ENCODE measurements at places on chromosomes 2 and 18.
A peak's percentile ranks its signal among the peaks of the same experiment; 100 is the strongest.

GRCh38 chr2:101200676-101201075 lies 49.5 kb upstream of the TBC1D8 start:
- DNase-seq: no peak

DNA sequence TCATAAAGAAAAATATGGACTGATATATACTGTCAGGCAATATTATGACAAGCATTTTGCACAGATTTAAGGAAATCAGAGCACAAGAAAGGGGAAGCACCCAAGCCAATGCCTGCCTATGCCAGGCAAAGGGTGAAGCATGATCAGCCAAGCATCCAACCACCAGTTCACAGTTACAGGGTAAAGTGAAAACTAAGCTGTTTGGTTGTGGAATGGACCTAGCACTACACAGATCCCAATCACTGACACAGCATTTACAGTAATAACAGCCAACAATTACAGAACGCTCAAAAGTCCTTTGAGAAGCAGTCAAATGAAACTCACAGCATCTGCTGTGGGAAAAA lies 90.3 kb downstream of the SP3 start:
- no peak for DNase-seq

- DNase-seq: no peak
Measured at GRCh38 chr2:226868331-226869162, 32.7 kb downstream of the RHBDD1 start.

DNA sequence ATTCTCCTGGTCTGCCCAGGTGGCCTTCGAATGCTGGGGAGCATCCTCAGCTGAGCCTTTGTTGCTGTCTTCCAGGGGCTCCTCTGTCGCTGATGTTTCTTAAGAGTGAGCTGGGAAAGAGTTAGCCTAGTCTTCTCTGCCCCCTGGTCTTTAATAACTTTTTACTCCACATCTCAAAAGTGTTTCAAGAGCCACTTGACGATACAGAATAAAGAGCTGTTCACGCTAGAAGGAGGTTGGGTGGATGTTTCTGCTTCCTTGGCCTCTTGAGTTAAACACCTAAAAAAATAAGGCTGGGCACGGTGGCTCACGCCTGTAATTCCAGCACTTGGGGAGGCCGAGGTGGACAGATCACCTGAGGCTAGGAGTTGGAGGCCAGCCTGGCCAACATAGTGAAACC lies 2.8 kb upstream of the BUB1 start:
- no peak for DNase-seq

- no peak for DNase-seq
Measured at GRCh38 chr2:103859238-103859637, 994.7 kb upstream of the POU3F3 start.

GRCh38 chr18:9673296-9674251 lies 34.5 kb upstream of the RAB31 start:
- DNase-seq: no peak

DNA sequence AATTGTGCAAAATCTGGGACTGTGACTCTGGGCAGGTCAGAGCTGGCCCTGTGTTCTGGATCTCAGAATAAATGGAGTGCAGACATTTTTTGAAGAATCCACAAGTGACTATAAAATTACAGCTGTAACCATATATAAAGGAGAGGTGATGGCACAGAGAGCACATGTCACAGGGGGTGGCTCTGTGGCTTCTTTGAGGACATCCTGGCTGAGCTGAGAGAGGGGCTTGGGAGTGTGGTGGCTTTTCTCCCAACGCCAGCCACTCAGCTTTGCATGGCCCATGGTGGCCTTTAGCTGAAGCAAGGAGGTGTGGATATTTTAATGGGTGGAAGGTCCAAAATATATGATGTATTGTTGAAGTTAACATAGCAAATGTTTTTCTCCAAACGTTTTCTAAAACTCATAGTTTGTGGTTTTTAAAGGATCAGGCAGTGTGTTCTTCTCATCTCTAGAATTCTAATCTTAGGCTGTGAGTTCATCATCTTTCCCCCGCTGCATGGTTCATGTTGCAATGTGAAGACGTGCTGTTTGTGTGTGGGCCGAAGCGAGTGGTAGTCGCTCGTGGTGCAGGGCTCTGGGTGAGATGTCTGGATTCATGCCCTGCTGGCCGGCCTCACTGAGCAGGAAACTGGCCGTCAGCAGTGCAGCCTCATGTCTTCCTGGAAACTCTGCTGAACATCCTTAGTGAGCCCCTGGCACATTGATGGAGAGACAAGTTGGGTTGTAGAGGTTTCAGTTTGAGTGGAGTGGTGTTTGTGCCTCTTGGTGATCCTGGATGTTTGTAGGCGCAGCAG lies 109.9 kb downstream of the ZNF236 start:
- DNase-seq: no peak

- DNase-seq: no peak
Measured at GRCh38 chr2:67790622-67791021, 272.2 kb downstream of the C1D start.

DNA sequence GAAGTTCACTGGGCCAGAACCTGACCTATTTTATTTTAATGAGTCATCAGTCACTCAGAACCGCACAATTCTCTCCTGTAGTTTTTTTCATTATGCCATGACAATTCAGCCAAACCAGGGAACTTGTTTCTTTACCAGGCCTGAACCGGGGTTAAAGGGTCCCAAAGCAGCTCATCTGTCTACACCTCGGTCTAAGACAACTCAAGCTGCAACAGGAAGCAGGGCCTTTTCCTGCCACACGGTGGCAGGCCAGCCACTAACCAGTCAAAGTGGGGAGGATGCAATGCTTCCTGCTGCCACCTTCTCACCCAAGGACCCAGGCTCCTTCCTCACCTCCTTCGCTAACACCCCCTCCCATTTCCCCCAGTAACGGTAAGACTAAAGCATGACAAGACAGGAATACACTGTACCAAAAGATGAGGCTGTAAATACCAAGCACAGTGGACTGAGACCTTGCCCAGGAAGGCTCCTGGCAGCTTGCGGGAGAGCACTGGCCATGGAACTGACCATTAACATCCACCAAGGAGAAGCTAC lies 56.7 kb upstream of the ACKR3 start:
- peak; percentile 11 for DNase-seq

DNA sequence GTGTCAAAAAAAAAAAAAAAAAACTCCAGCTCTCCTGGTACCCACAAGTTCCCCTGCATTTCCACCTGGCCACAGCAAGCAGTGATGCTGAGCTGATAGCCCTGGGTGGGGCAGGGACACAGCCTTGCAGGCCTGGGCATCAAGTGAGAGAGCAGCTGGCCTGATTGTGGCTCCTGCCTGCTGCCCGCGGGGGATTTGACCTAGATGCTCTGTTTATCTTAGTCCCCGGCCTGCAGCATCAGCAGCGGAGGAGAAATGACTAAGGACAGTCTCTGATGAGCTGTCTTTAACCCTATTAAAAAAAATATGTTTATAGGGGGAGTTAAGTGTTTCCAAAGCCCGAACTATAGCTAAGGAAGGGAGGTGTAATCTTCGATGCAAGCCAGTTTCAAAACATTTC lies 102.6 kb downstream of the MTCL1 start:
- no peak for DNase-seq

GRCh38 chr18:24293254-24293653 lies 104.4 kb downstream of the OSBPL1A start:
- DNase-seq: no peak

DNA sequence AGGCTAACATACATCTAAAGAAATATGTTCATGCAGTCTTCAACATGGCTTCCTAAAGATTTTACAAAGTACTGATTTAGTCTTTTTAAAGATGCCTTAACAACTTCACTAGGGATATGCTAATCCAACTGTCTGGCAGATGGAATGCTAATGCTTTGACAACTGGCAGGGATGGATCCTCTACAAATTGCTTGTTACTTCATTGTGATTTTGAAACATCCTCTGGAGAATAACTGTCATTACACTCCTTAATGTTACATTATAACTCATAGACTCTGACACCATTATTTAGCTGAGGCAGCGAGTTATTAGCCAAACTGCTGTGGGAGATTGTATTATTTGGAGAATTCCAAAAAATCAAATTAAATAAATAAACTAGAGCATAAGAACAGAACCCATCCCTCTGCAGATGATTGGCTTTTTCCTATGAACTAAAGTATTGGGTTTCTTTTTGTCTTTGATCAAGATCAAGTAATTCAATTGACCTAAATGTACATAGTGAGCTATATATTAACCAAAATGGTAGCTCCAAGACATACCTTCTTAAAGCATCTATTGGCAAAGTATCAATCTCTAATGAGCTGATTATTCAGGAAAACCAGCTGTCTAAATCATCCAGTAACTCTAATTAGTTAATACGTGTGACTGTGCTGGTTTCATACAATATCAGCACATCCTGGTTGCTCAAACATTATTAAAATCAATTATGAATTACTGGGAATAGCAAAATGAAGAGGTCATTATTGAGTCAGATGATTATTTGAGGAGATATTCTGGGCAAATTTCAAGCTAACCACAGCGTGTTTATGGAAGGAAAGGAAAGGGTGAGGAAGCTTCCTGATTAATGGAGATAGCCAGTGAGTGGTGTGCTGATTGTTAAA lies 321.3 kb upstream of the TFPI start:
- no peak for DNase-seq

- DNase-seq: no peak
Measured at GRCh38 chr2:170715932-170716777, 1.0 kb downstream of the SP5 start.

DNA sequence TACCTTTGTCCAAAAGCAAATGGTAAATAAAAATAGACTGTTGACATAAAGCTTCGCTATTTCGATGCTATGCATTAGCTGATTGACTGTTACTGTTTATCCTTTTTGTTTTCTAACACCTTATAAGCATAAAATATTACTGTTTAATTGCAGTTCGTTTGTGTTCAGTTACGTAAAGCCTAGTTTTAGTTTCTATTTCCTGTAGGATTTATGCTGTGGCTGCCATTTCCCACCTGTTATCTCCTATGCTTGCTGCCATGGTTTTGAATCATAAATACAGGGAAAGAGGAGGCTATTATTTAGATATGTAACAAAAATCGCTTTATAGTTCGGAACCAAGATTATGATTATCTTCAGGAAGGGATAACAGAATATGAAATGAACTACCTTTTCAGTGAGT lies 3.9 kb downstream of the TANK start:
- no peak for DNase-seq
